ENCODE measurements at places on chromosomes 11 and 22. TPM values are rescaled to one million over a fixed set of nuclear protein-coding genes. Genes with fewer than 3 reads are reported as not detected.

PKP3 gene
- 154 TPM for total RNA-seq

RAB39A gene
- total RNA-seq = not detected

SLC22A6 gene
- total RNA-seq = not detected

KRTAP5-10 gene
- not detected for total RNA-seq

DNA sequence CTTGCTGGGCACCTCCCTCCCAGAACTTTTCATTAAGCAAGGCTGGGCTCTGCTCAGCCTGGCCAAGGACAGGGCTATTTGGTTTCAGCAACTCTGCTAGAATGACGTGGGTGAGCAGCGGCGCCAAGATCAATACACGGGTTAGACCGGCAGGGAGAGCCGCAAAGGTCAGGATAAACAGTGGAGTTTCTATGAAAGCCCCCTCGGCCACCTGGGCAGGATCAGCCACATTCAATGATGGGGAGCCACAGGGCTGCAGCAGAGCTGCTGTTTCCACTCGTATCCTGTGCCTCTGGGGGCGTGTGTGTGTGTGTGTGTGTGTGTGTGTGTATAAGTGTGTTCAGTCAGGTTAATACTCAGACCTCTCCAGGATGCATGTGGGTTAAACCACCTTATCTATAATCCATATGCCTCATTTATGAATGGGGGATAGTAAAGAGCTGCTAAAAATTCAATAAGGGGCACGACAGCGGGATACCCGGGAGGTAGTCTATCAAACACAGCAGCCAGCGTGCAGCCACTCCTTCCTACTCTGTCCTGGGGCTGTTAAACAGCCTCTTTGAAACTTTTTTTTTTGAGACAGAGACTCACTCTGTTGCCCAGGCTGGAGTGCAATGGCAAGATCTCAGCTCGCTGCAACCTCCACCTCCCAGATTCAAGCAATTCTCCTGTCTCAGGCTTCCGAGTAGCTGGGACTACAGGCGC, 34.8 kb downstream of the MYH9 start:
- peaks cover 64% of the 10 kb centered on the region for H3K4me1 ChIP-seq
- peak overlapping the region; percentile 61 for H3K27ac ChIP-seq
- DNase-seq = peak; percentile 80
- H3K36me3 ChIP-seq = peaks cover 66% of the 10 kb centered on the region

GRCh38 chr11:119093942-119094815, 7.5 kb downstream of the DPAGT1 start:
- peak overlapping the region; percentile 91 for H3K4me3 ChIP-seq
- H3K27me3 ChIP-seq = no peaks in the 10 kb centered on the region
- no peaks in the 10 kb centered on the region for H3K4me1 ChIP-seq
- peak overlapping the region; percentile 93 for H3K27ac ChIP-seq
- peaks cover 49% of the 10 kb centered on the region for H3K36me3 ChIP-seq

DNA sequence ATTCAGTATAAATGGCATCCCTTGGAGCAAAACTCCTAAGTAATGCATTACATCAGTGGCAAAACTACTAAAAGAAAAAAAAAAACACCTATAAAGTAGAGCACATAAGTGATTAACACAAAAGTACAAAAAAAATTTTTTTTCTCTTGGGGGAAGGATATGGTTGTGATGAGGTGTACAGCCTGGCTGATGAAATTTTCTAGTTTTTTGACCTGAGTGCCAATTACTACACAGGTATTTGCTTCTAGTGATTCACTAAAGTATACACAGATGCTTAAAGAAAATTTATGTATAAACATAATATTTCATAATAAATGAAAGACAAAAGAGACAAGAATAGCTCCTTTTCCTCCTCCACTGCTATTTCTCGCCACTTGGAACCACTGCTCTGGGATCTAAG, 71.8 kb upstream of the APOA1 start:
- no peaks in the 10 kb centered on the region for H3K27me3 ChIP-seq
- no peak overlapping the region for H3K27ac ChIP-seq
- no peak for DNase-seq
- no peak overlapping the region for H3K4me3 ChIP-seq

- no peak for DNase-seq
- H3K4me3 ChIP-seq = no peak overlapping the region
- H3K4me1 ChIP-seq = peaks cover 15% of the 10 kb centered on the region
These were observed 14.3 kb upstream of the C11orf96 start for GRCh38 chr11:43927925-43928707.

GRCh38 chr11:1202776-1203504, 19.9 kb upstream of the MUC5B start:
- H3K4me3 ChIP-seq = no peak overlapping the region
- H3K27me3 ChIP-seq = no peaks in the 10 kb centered on the region
- no peak overlapping the region for H3K27ac ChIP-seq
- H3K36me3 ChIP-seq = no peaks in the 10 kb centered on the region
- peak; percentile 84 for DNase-seq
